ENCODE measurements at places on chromosomes 7 and 10.

DNA sequence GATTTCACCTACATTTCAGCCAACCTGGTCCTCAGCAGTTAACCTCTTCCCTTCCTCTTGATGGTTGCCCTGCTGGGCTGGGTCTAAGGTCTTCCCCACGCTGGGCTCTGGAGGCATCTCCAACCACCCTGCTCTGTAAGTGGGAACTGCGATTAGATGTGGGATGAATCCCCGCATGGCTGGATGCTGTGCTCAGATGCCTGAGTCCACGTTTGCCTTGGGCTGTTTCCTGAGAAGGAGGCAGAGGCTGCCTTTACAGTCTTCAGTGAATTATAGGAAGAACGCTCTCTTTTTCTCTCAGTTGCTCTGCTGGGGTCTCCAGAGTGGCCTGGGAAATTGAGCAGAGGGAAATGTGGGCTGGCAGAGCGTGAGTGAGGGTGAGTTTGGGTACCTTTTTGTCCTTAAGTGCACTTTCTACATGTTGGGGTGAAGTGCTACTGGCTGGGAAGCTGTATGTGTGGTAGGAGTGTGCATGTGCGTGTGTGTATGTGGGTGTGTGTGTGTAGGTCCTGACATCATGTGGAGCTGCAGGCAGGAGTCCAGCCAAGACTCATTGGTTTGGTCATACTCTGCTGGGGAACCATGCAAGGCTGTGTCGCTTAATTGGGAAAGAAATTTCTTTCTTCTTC, 1.5 kb downstream of the GIMAP8 start:
- DNase-seq = no peak

DNA sequence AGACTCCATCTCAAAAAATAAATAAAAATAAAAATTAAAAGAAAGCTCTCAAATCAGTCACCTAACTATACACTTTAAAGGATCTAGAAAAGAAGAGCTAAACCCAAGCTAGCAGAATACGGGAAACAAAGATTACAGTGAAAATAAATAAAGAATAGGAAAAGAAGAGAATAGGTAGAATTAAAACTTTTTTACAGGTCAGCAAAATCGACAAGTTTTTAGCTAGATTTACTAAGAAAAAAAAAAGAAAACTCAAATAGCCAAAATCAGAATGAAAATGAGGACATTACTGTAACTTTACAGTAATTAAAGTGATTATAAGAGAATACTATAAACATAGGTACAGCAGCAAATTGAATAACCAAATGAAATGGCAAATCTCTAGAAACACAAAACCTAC, 51.5 kb upstream of the RABGEF1 start:
- DNase-seq = no peak

- no peak for DNase-seq
These were observed 278.1 kb upstream of the NRP1 start for GRCh38 chr10:33612551-33612950.

GRCh38 chr10:14381475-14381874, 50.8 kb upstream of the FRMD4A start:
- no peak for DNase-seq

GRCh38 chr7:158705234-158705850, 738 bp upstream of the NCAPG2 start:
- no peak for DNase-seq

DNA sequence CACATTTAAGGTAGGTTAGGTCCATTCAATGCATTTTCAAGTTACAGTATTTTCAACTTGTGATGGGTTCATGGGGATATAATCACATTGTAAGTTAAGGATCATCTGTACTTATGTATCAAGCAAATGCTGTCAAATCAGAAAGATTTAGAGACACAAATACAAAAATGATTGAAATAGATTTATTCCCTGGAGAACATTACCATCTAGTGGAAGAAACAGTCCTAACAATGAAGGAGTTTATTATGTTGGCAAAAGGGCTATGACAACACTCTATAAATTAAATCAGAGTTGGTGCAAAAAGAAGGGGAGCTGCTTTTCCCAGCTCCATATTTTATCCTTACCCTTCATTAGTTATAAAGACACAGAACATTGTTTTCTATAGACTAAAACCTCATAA, 69.0 kb downstream of the PRSS58 start:
- DNase-seq = no peak

GRCh38 chr7:143289421-143289820, 1.3 kb downstream of the CASP2 start:
- DNase-seq = no peak

DNA sequence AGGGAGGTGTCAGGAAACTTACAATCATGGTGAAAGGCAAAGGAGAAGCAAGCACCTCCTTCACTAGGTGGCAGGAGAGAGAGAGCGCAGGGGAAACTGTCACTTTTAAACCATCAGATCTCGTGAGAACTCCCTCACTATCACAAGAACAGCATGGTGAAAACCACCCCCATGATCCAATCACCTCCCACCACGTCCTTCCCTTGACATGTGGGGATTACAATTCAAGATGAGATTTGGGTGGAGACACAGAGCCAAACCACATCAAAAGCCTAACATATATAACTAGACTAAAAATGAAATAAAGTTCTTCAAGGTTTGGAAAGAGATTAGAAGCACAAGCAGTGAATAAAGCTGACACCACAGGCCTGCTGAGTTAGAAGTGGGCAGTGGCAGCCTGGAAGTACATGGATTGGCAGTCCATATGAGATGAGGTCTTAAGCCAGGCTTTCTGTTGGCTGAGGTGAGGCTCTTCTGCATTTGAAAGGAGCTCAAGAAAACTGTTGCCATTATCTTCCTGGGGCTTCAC, 96.4 kb upstream of the MDFIC start:
- DNase-seq = no peak

GRCh38 chr10:84101042-84101441, 38.3 kb upstream of the GHITM start:
- DNase-seq = no peak

DNA sequence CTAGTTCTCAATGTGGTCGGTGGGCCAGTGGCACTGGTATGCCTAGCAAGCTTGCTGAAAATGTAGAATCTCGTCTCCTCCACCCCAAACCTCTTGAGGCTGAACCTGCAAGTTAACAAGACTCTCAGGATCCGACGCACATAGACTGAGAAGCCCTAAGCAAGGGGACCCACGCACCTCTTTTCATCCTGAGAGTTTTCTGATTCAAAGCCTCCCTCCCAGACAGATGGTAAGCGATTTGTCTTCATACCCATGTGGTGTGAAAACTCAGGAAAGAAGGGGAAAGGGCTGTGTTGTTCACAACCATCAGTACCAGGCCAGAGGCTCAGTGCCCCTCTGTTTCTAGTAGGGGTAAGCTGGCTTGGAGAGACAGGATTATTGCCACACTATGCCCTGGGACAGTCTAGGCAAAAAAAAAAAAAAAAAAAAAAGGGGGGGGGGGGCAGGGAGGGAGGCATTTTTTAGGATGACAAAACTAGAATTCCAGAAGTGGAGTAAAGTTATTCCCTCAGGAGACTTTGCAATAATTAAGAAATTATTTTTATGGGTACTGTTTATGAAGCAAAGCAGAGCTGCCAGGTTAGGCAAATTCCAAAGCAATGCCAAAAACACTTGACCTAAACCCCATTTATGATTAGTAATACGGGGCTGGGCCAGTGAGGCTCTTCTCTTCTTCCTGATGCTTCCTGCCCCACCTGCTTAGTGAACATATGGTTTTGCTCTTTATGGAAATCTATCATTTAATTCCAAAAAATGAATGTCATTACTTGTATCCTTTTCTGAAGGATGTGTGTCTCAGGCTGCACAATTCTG, 117.6 kb upstream of the PDLIM1 start:
- no peak for DNase-seq

- no peak for DNase-seq
These were observed 133.5 kb downstream of the BUB3 start for GRCh38 chr10:123287594-123288247.

DNA sequence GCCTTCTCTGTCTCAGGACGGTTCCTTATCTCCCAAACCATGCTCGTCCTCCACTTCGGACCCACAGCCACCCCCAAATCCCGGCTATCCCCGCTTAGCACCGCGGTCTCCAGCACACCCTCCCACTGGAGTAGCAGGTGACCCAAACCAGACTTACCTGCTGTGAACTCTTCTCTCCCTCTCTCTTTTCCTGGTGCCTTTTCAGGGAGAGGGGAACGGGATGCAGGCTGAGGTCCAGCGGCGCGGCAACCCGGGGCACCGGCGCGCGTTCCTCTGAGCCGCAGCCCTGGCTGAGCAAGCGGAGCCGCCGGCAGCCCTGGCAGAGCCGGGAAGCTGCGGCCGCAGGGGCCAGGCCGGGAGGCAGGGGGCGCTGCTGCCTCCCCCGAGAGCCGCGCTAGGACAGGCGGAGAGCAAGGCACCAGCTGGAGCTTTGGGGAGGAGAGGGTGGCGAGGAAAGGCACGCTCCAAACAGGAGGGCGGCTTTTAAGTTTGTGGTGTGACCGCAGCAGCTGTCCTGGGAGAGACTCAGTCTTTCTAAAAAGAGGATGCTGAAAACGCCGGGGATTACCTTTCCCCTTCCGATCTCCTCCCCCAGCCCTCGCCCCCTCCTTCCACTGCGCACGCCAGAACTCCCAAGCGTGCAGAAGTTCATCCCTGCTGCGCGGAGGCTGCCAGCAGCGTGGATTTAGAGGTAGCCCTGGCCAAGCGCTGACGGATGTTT, at the start of gene SEMA3D:
TSS of gene SEMA3D (minus strand) at position 536 of the 721 bp plus-strand sequence. CDS start 65,165 bp downstream, outside the sequence.
- peak; percentile 35 for DNase-seq

- DNase-seq = no peak
These were observed 202.2 kb downstream of the VTI1A start for GRCh38 chr10:112649006-112649821.

- DNase-seq = no peak
These were observed 502.8 kb downstream of the TCERG1L start for GRCh38 chr10:130808686-130809085.

DNA sequence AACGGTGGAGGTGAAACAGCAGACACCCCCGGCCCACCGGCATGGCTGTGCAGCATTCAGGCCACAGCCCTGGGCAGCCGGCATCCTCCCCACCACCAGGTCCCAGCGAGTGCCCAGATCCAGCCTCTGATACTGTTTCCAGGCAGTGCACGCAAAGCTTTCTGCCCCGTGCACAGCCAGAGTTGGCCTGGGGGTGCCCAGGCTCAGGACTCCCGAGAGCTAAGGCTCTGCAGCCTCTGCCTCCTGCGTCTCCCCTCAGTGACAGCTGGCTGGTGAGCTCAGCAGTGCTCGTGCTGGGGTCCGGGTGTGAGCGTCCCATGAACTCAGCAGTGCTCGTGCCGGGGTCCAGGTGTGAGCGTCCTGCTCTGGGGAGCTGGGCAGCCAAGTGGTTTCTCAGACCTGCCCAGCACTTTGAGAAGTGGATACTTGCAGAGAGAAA, 65.4 kb downstream of the CFAP46 start:
- no peak for DNase-seq

GRCh38 chr10:4234661-4235060, 449.7 kb upstream of the KLF6 start:
- no peak for DNase-seq

DNA sequence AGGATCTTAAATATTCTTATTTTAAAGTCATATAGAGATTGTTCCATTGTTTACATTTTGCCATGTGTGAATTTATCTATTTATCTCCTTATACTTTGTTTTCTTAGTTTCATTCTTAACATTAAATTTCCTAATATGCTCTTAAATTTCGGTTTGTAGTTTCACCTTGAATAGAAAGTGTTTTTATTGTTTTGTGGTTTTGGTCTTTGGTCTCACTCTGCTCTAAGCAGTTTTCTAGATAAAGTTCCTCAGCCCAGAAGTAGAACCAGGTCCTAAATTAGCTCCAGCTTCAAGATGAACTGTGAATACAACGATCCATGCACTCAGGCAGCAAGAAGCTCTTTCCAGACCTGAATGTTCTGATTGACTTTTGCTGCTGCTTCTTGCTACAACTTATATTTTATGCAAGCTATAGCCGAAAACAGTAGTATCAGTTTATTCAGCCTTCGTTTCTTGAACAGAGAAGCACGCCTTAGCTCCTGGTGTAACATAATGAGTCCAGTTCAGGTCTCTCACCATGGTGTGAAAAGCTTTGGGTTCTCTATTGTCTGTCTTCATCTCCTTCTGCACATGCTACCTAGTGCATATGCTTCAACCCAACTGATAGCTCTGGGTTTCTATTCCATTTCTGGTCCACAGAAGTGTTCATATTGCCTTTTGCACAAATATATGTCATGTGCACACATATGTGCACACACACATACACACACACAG, 95.3 kb downstream of the SEM1 start:
- DNase-seq = no peak

GRCh38 chr7:2116989-2117591, 115.7 kb downstream of the MAD1L1 start:
- DNase-seq = no peak

DNA sequence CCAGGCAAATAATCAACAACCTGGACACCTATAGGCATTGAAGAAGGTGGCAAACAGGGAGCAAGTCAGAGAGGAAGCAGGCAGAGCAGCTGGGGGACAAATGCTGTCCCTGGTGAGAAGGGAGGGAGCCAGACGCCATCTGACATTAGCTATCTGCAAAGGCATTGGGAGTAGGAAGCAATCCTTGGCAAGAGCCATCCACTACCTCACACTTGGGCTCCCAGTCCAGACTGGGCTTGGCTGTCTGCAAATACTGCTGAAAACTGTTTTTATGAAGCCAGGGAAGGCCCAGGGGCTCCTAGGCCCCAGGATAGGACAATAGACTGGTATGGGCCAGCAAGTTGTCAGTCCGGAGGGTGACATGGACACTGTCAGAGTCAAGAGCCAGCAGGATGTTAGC, 132.5 kb downstream of the SORBS1 start:
- DNase-seq = peak; percentile 26
